Activated T-cell treated with anti-CD3 and anti-CD28 coated beads for 24 hours (primary cell): ENCODE measurements at places on chromosomes 5 and 9.
A peak's percentile ranks its signal among the peaks of the same experiment; 100 is the strongest.

GRCh38 chr9:33297432-33297831 is 7.1 kb downstream of the NFX1 start:
- no peak for DNase-seq

GRCh38 chr5:83914199-83914598 is 193.5 kb upstream of the HAPLN1 start:
- no peak for DNase-seq

- no peak for DNase-seq
Measured at GRCh38 chr9:95484225-95484624, 32.5 kb downstream of the PTCH1 start.

- no peak for DNase-seq
Measured at GRCh38 chr9:108994695-108995094, 18.6 kb downstream of the CTNNAL1 start.

- no peak for DNase-seq
Measured at GRCh38 chr9:8364026-8364752, 564.6 kb upstream of the DMAC1 start.

DNA sequence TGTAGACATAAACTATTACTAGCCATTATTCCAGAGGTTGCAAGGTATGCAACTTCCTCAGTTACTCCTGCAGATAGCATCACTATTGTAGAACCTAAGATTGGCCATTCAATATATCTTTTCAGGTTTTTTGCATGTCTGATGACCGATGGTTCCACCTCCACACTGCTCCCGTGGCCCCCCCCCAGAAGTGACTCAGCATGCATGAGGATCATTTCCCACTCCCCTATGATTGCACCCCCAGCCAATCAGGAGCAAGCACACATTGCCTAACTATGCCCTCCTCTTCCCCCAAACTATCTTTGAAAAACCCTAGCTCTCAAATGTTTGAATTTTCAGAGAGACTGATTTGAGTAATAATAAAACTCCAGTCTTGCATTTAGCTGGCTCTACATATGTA is 601.4 kb upstream of the TLE4 start:
- no peak for DNase-seq

DNA sequence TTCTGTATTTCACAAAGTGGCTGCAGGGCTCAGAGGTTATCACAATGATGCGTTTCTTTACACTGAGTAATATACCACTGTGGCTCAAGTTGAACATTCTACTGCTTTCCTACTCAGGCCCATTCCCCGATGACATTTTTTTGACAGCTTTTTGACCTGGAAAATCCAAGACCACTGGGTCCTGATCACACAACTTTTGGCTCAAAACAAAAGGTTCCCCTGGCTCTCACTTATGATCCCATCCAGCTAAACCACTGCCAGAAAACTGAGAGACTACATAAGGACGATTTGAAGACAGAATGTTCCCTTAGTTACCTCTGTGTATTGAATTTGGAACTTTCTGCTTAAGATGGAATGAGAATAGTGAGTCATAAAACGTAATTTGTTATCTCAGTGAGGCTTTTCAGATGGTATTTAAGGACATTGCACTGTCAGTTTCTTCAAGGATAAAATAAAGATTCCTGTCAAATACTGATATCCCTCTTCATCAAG is 78.0 kb upstream of the FBXL7 start:
- no peak for DNase-seq

- no peak for DNase-seq
Measured at GRCh38 chr5:75435096-75435495, 76.3 kb downstream of the CERT1 start.

GRCh38 chr9:89312222-89312571 is 1.2 kb downstream of the CKS2 start:
- no peak for DNase-seq

GRCh38 chr5:13993926-13994325 is 49.4 kb upstream of the DNAH5 start:
- DNase-seq: no peak

DNA sequence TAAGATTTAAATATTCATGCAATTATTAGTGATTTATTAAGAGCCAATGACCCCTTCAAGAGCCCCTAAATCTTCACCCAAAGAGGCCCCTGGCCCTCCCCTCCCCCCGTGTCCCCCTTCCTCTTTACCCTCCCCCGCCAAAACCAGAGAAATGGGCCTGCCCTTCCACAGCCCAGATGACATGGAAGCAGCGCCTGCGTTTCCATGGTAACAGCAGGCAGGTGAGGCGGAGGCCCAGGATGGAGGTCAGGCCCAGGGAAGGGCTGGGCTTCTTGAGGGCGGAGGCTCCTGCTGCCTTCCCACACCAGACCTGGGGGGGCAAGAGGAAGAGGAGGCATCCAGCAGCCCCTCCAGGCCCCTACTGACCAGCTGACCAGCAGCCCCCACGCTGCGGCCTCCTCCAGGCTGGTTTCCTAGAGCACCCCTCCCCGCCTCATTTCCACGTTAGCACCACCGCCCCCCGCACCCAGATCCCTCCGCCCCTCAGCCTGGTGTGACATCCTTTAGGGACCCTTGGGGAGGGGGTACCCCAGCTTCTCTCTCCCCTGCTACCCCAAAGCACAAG is 37.4 kb downstream of the UNC5A start:
- DNase-seq: no peak

GRCh38 chr9:135997090-135998015 is 36.2 kb upstream of the UBAC1 start:
- no peak for DNase-seq

- no peak for DNase-seq
Measured at GRCh38 chr5:68376935-68377334, 161.4 kb downstream of the PIK3R1 start.

DNA sequence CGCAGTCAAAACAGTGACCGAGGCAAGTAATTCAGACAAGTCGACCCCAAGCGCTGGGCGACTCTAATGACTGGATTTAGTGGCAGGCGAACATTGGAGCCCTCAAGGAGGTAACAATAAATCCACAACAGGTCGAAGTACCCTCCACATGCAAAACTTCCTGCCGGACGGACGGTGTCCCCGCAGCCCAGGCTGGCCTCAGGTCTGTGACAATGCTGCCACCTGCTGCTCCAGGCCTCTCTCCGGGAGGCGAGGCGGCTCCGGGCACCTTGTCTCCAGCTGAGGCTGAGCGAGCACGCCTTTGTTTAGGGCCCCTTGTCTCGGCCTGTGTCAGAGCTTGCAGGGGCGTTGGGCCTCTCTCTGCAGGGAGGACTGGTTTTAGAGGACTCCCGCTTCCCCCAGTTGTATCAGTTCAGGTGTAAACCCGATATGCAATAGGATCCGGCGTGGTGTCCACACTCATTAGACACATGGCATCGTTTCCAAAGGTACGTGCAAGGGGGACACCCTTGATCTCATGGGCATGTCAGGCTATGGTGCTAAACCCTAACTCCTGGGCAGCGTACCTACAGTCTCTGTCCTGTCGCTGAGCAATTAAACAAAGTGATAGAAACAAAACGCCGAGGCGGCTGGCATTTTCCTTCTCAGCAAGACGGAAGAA is 628.0 kb upstream of the ADAMTS16 start:
- no peak for DNase-seq

- DNase-seq: no peak
Measured at GRCh38 chr5:11377896-11378295, 526.4 kb downstream of the CTNND2 start.

DNA sequence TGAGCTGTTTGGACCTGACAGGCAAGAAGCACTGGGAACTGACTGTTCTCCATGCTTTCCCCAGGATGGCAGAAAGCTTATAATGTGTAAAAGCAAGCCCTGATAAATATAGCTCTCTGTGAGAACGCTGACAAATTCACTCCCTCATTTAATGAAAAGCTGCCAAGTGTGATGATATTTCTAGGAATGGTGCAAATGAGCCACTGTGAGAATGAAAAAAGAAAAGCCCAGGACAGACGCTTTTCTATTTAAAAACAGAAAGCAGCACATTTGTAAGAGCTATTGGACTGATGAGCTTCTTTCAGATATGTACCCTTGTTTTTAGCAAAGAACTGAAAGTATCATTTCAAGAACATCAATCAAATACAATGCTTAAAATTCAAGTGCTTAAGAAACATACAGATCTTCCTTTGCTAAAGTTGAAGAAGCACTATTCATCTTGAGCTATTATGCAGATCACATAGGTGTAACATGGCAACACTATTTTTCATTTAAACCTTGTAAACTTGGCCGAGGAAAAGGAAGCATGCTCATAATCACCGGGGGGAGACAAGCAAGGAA is 842.6 kb upstream of the ACO1 start:
- DNase-seq: no peak

DNA sequence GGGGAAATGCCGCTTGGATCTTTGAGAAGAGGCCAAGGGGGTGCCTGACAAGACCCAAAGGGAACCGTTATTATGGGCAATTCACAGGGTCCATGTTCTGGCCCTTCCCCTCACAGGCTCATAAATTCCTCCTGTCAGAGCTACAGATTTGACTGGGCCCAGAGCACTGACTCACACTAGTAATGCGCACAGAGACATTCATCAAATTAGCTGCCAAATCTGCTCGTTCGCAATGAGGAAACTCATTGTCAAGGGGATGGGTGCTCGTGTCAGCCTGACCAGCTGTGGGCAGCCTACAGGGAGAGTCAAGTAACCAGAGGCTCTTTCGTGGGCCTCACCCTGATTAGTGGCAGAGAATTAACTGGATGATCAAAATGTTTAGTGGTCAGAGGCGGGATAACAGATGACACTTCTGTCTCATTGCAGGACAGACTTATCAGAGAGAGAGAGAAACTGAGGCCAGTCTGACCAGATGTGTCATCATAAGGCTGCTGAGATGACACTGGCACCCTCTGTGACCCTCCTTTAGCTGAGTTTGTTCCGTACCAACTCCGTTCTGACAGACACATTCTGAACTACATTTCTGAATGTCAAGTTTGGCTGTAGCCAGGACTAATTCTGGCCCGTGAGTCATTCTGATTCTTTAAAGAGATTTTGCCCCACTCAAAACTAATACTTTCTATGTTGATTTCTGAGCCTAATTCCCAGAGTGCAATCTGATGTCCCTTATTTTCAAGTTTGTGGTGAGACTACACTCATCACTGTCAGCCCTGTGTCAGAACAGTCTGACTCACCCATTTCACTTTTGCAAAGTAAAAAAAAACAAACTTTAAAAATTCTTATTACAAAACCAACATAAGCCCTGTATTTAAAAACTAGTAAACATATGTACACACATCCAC is 377.1 kb downstream of the ACTL7B start:
- no peak for DNase-seq

GRCh38 chr9:97388721-97389238 is 23.1 kb upstream of the TDRD7 start:
- no peak for DNase-seq

GRCh38 chr5:1865486-1865885 is 17.2 kb downstream of the IRX4 start:
- no peak for DNase-seq

- no peak for DNase-seq
Measured at GRCh38 chr9:115398996-115399395, 281.0 kb upstream of the TNC start.

DNA sequence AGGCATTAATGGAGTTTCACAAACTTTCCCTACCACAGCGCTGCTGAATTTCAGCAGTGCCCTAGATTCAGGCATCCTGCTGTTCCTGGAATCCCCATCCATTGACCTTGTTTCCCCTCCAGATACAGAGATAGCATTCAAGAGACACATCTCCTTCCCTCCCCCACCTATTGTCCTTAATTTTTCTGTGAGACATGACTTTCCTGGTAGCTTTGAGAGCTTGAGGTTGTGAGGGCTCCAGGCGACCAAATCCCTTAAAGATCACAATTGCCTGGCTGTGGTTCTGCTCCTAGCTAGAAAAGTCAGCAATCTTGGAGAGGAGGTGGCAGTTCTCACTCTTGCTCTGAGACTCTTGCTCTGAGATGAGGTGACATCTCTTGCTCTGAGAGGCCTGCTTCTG is 48.0 kb downstream of the PRR16 start:
- no peak for DNase-seq

- peak; percentile 13 for DNase-seq
Measured at GRCh38 chr5:31825518-31826068, 186.7 kb downstream of the PDZD2 start.

DNA sequence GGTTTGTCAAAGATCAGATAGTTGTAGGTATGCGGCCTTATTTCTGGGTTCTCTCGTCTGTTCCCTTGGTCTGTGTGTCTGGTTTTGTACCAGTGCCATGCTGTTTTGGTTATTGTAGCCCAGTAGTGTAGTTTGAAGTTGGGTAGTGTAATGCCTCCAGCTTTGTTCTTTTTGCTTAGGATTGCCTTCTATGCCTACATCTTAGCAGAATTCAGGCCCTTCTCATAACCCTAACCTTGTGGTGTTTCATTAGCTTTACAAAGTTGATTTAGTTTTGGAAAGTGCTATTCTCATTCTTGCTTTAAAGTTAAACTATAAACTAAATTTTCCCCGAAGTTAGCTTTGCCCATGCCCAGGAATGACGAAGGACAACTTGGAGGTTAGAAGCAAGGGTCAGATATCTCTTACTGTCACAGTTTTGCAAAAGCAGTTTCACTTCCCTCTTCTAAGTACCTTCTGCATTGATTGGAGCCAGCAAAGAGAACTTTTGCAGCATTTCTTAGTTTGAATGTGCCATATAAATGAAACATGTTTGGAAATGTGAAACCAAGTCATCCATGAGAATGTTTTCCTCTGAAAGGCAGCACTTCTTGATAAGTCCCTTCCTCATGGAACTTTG is 274.3 kb upstream of the DMRT1 start:
- DNase-seq: no peak

DNA sequence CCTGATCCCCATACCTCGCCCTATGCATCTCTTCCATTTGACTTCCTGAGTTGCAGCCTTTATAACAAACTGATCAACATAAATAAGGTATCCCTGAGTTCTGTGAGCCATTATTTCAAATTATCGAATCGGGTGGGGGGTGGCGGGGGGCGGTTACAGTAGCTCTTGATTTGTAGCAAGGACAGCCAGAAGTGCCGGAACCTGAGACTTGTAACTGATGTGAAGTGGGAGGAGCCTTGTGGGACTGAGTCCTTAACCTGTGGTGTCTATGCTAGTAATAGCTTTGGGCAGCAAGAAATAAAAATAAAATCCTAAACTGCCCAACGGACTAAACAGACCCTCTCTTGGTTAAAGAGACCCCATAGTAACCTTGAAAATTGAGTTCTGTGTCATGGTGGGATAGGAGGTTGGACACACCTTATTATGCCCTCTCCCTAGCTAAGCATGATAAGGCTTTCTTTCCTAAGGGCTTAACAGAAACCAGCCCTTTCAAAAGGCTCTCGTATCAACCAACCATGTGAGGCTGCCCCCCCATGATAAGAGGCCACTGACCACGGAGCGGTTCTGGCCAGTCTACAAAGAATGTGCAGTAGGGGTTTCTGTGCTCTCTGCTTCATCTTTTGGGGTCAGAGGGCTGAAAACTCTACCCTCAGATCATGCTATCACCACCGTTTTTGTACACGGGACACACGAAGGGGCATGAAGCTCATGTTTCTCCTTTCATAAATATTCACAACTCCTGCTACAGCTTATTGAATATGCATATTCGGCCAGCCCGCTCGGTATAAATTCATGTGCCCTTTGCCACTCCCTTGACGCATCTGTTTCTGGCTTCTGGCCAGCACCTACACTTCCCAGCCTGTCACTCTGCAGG is 39.5 kb upstream of the IQGAP2 start:
- DNase-seq: no peak

GRCh38 chr9:34341659-34342295 is 12.4 kb downstream of the NUDT2 start:
- no peak for DNase-seq
